ENCODE measurements at places on chromosomes 12 and 14.

GRCh38 chr12:132199526-132200319 lies 55.5 kb downstream of the NOC4L start:
- no peak for DNase-seq

DNA sequence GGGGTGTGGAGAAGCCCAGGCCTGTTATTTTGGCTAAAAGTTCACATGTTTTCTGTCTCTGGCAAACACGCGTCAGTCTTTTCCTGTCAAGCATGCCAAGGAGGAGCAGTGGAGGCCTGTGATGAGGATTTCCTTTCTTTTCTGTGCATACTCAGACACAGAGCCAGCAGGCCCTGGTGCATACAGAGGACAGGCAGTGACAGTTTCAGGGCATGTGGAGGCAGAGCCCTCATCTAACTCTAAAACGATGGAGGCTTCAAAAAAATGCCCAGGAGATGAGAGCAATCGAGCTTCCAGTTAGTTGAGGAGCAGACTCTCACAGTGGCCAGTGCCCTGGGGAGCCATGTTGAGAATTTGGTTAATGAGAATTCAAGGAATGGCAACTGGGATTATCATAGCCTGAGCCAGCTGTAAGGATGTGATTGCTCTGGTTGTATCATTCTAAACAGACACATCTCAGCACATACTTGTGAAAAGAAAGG lies 66.5 kb downstream of the TRAFD1 start:
- no peak for DNase-seq

- no peak for DNase-seq
Measured at GRCh38 chr12:105391231-105391630, 60.7 kb downstream of the C12orf75 start.

GRCh38 chr14:73249564-73250316 lies 12.4 kb downstream of the PAPLN start:
- no peak for DNase-seq

Data from GM04504 (cell line).